ENCODE measurements at places on chromosomes 3 and 15.

GRCh38 chr3:185519021-185519420 lies 20.2 kb upstream of the TMEM41A start:
- DNase-seq, result no peak

DNA sequence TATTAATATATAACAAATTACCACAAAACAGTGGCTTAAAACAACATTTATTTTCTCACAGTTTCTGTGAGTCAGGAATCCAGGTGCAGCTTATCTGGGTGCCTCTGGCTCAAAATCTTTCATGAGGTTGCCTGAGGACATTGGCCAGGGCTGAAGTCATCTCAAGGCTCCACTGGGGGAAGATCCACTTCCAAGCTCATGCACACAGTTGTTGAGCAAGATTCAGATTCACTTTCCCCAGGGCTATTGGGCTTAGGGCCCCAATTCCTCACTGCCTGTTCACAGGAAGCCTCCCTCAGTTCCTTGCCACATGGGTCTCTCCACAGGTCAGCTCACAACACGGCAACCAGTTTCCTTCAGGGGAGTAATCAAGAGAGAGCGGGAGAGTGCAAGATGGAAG lies 35.0 kb downstream of the RFTN1 start:
- no peak for DNase-seq

- no peak for DNase-seq
Measured at GRCh38 chr3:42117175-42118008, 26.2 kb downstream of the TRAK1 start.

DNA sequence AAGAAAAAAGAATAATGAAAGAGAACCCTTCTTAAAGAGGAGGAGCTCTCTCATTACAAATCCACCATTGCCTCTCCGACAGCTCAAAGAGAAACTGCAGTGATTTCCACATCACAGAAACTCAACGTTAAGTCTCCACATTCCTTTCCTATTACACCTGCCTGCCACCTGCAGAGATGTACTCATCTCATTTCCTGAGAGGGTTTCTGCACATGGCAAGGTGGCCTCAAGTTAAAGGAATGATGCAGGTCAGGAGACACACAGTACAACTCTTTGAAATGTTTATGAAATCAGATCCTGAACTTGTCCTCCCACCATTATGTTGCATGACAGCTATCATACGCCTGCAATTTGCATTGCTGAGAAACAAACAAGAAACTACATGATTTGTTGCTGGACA lies 458.4 kb upstream of the ADAMTS9 start:
- no peak for DNase-seq

DNA sequence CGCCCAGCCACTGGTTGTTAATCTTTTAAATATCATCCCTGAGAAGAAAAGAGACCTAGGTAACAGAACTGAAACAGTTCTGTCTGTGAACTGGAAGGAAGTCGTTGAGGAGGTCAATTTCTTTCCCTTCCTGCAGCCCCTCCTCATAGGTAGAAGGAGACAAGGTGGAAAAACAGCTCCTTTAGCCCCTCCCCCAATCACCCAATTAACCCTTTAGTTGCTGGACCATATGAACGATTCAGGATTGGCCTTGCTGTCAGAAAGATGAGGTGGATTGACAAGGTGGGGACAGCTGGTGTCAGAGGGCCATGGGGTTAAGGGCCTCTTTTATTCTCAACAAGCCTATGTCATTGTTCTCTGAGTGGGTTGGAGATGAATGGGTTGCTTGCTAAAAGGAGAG lies 36.0 kb upstream of the ZNF445 start:
- DNase-seq, result no peak

- no peak for DNase-seq
Measured at GRCh38 chr3:81554388-81554787, 207.1 kb downstream of the GBE1 start.

- DNase-seq, result no peak
Measured at GRCh38 chr3:16171009-16171408, 3.5 kb upstream of the GALNT15 start.

GRCh38 chr3:99565331-99565730 lies 73.1 kb upstream of the COL8A1 start:
- no peak for DNase-seq

DNA sequence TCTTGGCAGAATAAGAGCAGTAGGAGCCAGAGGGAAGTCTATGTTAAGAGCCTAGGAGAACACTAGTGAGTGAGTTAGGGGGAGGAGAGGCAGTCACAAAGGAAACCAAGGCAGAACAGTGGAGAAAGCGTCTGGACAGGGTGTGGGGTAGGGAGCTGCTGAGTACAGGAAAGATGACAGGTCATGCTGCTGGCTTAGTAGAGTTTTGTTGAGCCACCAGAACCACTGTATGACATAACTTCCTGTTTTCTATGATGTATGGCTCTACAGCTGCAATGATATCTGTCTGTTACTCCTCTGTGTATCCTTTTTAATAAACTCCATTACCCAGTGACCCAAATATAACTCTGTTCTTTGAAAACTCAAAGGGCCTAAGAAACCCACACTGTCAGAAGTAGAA lies 10.6 kb upstream of the STT3B start:
- no peak for DNase-seq

GRCh38 chr3:16741103-16741758 lies 136.0 kb upstream of the DAZL start:
- no peak for DNase-seq
